Urinary bladder (tissue), 4 donors: ENCODE measurements at places on chromosomes 6 and 20. TPM values are rescaled to one million over a fixed set of nuclear protein-coding genes. Genes with fewer than 3 reads are reported as not detected.
A peak's percentile ranks its signal among the peaks of the same experiment; 100 is the strongest.

Gene CST7
- total RNA-seq, result not detected

DNA sequence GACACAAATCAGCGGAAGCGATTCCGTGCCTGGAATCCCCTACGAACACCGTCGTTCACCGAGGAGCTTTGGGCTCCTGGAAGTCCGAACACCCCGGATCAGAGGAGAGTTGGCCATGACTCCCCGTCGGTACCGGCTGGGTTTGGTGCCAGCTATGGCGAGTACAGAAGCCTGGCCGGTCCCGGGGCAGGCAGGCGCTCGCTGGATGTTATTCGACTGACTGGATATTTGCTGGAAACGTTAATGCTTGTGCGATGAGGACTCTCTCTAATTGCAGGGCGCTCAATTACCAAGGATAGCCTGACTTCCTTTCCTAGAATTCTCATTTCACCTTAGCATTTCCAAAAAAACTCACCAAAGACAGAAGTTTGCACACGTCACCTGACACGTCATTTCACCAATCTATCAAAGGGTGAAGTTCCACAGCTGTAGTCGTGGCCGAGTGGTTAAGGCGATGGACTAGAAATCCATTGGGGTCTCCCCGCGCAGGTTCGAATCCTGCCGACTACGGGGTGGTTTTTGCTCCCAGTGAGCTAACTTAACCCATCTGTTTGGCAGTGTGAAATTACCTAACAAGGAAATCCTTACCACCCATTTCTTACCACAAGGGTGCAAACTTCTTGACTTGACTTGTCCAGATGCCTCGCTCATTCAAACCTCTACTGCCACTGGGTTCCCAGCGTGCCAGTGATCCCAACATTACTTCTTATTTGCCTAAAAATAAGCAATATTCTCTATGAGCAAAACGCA is 22.7 kb upstream of the ZNF184 start:
- DNase-seq, result no peak

Gene DEF6
- 7.2 TPM for total RNA-seq

DNA sequence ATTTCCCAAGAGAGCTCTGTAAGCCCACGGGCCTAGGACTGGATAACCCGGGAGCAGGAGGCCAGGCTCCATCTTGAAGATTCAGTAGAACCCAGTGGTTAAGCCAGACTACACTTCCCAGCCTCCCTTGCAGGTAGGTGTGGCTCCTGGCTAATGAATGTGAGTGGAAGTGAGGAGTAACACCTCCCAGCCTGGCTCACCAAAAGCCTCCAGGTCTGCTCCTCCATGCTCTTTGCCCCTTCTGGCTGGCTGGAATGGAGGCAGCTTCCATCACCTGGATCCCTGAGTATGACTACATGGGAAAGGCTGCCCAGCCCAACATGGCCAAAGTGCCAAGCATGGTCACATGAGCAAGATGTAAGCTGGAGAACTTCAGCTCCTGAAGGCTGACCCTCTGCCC is 9.7 kb downstream of the LRRN4 start:
- no peak for DNase-seq

DNA sequence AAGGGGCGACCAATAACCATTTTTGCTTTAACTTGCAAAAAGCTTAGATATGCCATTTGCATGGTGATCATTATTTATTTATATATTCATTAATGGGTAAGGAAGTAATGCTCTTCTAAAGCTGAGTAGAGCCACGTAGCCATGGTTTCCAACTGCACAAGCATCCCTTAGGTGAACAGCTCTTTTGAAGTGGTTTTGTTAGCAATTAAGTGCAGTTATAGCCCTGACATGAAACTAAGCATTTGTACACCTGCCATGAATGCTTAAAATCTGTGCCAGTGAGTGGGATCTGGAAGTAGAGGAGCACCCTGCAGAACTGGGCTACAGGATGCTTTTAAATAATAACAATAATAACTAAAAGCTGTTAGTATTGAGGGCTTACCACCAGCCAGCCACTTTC is 19.1 kb downstream of the TRAF3IP2 start:
- DNase-seq, result no peak

- no peak for DNase-seq
These were observed 7.5 kb upstream of the BFSP1 start for GRCh38 chr20:17538517-17539170.

DNA sequence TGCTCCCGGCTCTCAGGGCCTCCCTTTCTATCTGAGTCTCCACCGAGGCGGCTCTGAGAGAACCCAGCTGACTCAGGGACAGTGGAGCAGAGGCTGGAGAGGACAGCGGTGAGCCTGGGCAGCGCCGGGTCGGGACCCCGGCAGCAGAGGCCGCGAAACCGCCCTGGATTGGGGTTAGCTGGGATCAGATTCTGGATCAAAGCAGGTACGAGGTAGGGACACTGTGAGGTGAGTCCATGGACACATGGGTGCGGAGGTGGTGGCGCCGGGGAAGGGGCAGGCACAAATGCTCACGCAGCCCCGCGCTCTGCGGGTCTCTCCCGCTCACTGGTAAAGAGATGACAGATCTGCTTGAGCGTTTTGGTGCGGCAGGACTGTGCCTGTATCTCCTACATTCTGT is 146.4 kb upstream of the GGTLC1 start:
- no peak for DNase-seq

DNA sequence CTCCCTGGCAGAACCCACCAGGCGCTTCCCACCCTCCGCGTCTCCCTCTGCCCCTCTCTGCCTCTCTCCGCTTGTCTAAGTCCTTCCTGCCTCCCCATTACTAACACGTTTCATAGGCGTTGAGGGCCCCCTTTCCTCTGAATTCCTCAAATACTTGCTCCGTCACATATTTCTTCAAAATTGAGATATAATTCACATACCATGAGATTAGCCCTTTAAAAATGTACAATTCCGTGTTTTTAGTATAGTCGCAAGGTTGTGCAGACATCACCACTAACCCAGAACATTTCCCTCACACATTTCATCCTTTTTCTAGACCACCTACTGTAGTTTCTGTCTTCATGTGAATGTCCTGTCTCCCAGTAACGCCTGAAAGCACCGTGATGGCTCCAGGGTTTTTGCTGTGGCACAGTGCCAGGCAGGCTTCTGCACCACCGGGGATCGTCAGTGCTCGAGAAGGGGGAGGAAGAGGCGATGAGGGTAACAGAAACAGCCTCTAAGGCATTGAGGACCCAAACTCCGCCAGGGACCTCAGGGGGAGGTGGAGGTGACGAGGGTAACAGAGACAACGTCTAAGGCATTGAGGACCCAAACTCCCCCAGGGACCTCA is 141.9 kb upstream of the SNX9 start:
- no peak for DNase-seq

- DNase-seq, result no peak
These were observed 29.5 kb downstream of the MTHFD1L start for GRCh38 chr6:150894935-150895552.

DNA sequence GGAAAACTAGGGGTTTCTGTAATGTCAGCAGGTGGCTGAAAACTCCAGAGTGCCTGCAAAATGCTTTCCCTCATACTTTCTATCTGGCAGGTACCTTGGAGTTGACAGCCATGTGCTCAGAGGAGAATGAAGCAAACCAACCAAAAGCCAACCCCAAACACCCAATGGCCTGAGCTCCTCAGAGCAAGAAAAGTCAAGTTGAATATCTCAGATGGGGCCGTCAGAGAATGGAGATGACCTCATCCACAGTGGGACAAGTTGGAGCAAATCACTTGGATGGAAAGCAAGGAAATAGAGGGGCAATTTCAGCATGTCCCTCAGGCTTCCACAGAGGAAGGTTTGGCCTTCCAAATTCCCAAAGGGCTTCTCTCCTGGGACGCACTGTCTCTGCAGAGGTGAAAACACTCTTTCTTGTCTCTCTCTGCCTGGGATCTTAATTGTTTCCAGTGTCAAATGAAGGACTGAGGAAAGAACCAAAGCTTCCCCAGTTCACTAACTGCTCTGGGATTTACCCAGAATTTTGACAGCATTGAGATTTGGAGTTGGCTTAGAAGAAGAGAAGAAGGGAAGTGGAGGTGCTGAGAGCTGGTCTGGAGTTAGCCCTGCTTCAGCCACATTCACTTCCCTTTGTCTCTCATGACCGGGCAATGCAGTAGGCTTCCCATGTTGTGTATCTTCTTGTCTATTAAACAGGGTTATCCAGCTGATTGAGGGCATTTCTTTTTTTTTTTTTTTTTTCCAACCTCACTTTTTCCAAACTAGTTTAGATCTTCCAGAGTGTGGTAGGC is 42.2 kb downstream of the PRND start:
- no peak for DNase-seq

Gene FAXC
- total RNA-seq, result 19.4 TPM

Gene CCHCR1
- total RNA-seq, result 18.2 TPM

Gene C6orf118
- not detected for total RNA-seq

GRCh38 chr20:15396900-15397299 is 1059.5 kb upstream of the FLRT3 start:
- DNase-seq, result no peak

Gene C20orf202
- 0.21 TPM for total RNA-seq

- DNase-seq, result no peak
These were observed 97.6 kb upstream of the STMND1 start for GRCh38 chr6:17004269-17004668.

GRCh38 chr6:21596145-21596948 is 2.8 kb downstream of the SOX4 start:
- DNase-seq, result no peak

GRCh38 chr20:15439551-15439950 is 1102.1 kb upstream of the FLRT3 start:
- DNase-seq, result no peak

Gene MOG
- total RNA-seq, result not detected

- DNase-seq, result no peak
These were observed 5.1 kb downstream of the IGF2R start for GRCh38 chr6:159973951-159974350.

GRCh38 chr6:106152952-106153351 is 66.8 kb downstream of the PRDM1 start:
- no peak for DNase-seq

Gene CDSN
- total RNA-seq, result not detected

- DNase-seq, result no peak
These were observed 67.4 kb downstream of the GMPR start for GRCh38 chr6:16305788-16306187.

- DNase-seq, result peak; percentile 11
These were observed 245.1 kb downstream of the FOXA2 start for GRCh38 chr20:22339091-22339881.

Gene OPRM1
- 1.2 TPM for total RNA-seq

- DNase-seq, result no peak
These were observed 461.9 kb downstream of the KIF16B start for GRCh38 chr20:16111172-16111832.

- no peak for DNase-seq
These were observed 8.0 kb downstream of the MYLIP start for GRCh38 chr6:16136621-16137450.

Gene TEAD3
- total RNA-seq, result 14.0 TPM

DNA sequence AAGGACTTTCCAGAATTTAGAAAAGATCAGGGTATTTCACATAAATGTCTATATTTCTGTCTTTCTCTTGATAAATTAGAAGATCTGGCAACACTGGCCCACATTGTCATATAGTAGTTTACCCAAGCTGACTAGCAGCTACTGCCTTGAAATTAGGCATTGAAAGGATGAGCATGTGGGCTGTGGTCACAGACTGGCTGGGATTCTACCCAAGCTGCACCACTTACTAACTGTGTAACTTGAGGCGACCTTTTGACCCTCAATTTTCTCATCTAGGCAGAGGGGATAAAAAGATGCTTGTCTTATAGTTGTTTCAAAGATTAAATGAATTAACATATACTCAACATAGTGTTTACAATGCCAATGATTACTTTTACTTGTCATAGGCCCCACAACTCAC is 152.7 kb upstream of the BMP2 start:
- no peak for DNase-seq

Gene FBXO30
- total RNA-seq, result 31.7 TPM

DNA sequence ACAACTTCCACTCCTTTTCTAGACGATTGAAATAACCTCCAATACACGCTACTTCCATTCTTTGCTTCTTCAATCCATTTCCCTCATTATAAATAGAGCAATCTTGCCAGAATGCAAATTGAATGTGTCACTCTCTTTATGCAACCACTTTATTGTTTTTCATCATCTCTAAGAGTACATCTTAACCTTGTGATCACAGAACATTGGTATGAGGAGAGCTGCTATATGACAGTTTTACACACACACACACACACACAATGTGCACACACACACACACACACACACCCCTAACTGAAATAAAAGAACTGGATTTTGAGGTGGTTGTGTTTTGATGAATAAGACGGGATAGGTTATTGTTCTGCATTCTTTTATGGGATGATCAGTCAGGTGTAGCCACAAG is 187.0 kb downstream of the HDGFL1 start:
- DNase-seq, result no peak

DNA sequence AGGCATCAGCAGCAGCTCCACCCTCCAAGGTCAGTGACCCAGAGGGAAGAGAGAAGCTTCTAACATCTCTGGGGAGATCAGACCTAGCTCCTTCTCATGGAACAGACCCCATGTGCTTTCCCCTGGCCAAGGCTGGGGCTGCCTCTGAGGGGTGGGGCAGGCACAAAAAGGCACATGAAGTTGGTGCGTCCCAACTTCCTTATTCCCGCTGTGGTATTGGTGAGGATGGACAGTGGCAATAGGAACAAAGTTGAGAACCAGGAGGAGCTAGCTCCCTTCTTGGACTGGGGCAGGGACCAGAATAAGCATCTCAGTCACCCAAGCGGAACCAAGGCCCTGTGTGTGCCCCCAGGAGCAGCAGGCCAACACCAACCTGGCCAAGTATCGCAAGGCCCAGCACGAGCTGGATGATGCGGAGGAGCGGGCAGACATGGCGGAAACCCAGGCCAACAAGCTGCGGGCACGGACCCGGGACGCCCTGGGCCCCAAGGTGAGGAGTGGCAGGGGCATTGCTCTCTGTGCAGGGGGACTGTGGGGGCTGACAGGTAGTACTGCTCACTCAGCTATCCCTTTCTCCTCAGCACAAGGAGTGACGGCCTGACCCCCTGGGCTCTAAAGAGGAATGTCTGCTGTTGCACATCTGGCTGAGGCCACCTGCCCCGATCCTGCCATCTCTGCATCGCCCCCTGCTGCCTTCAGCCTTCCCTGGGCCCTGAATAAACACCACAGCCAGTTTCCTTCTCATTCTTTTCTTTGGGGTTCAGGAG is 46.1 kb downstream of the MYH7B start:
- DNase-seq, result no peak

DNA sequence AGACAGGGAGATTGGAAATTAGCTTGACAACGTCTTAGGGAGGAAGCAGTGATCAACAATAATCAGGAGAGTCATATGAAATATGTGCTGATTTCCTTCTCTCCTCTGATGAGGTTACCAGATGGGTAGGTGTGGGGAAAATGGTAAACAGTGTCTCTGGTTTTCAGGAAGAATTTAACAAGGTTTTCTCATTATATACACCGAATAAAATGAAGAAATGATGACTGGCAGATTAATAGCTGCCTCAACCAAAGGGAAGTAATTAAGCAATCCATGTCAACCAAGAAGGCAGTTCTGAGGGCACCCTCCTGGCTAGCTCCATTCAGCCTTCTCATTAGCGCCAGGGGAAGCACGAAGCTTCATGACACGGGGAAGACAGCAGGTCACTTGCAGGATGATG is 12.7 kb upstream of the RAMACL start:
- DNase-seq, result no peak

GRCh38 chr20:584161-584970 is 25.7 kb downstream of the TCF15 start:
- DNase-seq, result no peak

GRCh38 chr6:43887906-43888683 is 118.1 kb downstream of the VEGFA start:
- no peak for DNase-seq
